ENCODE measurements at places on chromosomes 7 and 10. TPM values are rescaled to one million over a fixed set of nuclear protein-coding genes. Genes with fewer than 3 reads are reported as not detected.

DNA sequence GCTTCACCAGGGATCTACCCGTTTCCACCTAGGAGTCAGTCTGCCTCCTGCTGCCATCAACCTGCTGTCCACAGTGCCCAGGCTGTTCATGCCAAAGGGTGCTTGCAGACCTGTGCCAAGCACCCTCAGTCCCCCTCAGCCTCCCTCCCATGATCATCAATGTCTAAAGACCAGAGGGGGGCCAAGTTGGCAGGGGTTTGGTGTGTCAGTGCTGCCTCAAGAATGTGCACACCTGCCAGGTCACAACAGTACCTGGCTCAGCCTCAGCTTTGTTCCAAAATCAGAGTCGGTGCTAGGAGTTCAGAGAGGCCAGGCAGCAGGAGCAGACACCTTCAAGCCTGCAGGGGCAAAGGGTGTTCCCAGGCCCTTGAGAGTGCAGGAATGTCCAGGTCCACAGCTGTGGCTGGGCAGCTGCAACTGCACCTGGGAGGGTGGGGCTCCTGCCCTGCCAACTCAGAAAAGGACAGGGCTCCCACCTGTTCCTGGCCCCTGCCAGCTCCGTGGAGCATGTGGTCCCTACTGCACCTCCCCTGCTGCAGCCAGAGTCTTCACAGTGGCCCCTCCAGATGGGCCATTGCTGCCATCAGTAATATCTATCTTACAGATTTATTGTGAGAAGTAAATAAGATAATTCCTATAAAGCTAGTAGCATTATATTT is 219.5 kb downstream of the POLR1F start:
- no peak for DNase-seq

DNA sequence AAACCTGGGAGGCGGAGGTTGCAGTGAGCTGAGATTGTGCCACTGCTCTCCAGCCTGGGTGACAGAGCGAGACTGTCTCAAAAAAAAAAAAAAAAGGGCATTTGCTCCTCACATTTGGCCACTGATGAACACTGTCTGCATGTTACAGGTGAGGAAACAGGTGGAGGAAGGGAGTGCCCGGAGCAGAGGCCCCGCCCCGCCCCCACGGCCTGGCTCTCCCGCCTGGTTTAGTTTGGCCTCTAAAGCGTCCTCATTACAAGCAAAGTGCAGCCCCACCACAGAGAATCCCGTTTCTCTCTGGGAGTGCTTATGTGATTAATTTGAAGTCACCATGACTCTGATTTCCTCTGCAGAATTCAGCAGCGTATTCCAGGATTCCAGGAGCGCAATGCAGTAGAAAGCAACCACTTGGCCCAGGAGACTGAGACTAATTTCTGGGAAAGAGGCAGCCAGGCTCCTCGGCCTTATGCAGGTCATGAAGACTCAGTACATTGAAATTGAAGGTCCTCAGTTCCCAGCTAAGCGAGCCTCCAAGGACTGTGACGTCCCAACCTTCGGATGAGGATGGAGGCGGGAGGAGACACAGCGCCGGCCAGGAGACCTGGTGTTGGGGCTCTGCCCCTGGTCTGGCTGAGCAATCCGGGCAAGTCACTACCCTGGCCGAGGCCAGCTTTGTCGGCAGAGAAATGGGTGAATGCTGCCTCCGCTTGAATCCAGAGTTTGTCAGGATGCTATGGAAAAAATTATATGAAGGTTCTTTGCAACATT is 44.7 kb downstream of the RBM17 start:
- no peak for DNase-seq

GRCh38 chr10:22049635-22050034 is 46.1 kb upstream of the DNAJC1 start:
- DNase-seq: no peak

- no peak for DNase-seq
Measured at GRCh38 chr7:150631084-150631826, 930 bp downstream of the GIMAP6 start.

DNA sequence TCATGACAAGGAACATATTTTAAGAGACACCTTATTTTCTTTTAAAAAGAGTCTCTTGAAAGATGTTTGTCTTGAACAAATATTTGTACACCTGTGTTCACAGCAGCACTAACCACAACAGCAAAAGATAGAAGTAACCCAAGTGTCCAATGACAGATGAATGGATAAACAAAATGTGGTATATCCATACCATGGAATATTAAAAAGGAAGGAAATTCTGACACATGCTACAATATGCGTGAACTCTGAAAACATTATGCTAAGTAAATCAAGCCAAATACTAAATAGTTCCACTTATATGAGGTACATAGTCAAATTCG is 17.8 kb downstream of the SGMS1 start:
- DNase-seq: no peak

DNA sequence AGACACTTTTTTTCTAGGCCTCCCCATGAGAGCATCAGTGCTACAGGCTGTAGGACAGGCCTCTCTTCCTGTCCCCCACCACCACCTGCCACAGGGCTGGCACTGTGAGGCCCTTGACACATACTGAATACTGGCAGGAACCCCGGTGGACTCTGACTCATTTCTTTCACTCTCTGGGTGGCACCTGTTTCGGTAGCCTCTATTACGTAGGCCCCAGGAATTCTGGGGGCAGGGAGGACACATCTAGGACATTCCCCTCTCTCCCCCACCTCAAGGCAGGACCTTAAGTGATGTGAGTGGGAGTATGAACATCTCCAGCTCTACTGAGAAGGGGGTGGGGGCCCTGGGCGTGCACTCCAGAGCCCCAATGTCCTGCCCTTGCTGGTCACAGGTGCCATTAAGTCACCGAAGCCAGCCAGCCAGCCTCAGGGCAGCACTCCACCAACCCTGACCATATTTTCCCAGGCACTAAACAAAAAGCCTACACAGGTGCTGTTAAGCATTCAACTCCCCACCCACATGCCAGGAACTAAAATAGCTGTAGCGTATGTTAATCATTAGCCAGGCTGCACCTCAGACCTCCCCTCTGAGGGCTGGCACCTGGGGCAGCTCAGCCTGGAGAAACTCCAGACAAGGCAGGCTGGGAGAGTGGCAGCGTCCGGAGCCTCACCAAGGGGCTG is 8.9 kb downstream of the ANXA11 start:
- peak; percentile 83 for DNase-seq

DNA sequence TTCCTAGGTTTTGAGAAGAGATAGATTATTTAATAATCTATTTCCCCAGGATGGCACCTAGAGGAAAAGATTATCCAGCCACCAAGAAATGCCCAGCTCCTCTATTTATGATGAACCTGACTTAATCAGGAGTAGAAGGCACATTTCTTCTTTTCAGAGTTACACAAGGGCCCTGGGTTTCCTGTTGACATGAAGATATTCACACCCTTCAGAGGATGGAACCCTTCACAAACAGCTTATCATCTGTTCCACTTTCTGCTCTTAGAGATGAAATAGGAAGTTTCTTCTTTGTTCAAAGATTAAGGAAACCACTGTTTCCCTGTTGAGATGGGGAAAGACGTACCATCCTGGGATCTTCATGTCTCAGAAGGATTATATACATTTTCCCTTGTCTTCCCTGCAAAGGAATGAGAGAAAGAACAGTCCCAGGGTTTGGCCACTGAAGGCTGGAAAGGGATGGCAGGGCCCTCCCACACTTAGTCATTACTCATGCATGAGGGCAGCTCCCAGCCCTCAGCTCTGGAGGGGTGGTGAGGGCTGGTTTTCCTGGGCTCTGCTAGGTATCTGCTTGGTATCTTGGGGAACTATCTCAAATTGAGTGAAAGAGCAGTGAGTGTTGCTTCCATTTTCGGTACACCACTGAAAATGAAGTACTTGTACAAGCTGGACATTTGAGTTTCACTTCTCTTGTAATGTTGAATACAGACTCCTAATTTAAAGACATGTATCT is 64.0 kb downstream of the MTPAP start:
- DNase-seq: no peak

The ATAD1 gene
- 69.8 TPM for total RNA-seq

The MACC1 gene
- 35.2 TPM for total RNA-seq

The MYOF gene
- 339 TPM for total RNA-seq

The ACBD5 gene
- 24.8 TPM for total RNA-seq

Data from ureter (tissue), 1 donor.